ENCODE measurements at places on chromosomes 16 and 17.

GRCh38 chr17:74280093-74280513 lies 6.1 kb downstream of the DNAI2 start:
- DNase-seq, result no peak

DNA sequence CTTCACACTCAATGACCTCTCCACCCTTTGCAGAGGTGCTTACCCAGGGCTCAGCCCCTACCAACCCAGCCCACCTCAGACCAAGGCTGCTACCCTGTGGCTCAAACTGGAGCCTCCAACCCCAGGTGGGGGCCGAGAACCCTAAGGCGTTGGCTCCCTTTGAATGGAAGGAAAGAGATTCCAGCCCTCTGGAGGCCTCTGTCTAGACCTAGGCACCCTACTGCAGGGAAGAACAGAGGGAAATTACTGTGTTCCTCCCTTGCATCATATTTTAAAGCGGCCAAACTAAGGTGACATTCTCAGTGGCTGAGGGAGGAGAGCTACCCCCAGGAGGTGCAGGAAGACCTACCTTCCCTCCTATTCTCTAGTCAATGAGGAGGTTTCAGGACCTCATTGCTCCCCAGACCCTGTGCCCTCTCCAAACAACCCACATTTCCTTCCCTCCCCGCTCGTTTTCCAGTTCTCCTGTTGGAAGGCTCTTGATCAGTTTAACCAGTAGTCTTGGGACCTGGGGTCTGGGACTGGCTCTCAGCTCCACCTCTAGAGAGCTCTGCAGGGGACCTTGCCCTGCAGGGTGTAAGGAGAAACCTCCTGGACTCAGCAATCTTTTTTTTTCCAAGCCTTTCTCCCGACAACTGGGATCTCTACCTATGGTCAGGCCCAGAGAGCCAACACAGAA lies 5.5 kb upstream of the HOXB8 start:
- no peak for DNase-seq

- DNase-seq, result peak; percentile 15
These were observed 8.8 kb upstream of the CEP112 start for GRCh38 chr17:66200685-66201092.

DNA sequence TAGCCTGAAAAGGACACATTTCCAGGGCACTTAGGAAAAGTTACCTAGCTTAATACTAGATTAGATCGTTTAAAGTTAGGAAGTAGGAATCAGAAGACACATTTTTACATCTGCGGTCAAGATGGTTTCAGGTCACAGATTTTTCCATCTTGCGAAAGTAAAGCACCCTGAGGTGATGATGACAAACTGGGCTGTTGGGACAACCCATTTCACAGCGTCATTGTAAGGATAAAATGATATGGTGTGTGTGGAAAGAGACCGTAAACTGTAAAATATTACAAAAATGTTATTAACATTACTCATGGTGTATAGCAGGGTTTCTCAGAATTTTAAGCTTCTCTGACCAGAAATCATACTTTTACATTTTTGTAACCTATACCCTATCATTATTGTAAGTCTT lies 10.1 kb upstream of the MAP2K6 start:
- DNase-seq, result no peak

DNA sequence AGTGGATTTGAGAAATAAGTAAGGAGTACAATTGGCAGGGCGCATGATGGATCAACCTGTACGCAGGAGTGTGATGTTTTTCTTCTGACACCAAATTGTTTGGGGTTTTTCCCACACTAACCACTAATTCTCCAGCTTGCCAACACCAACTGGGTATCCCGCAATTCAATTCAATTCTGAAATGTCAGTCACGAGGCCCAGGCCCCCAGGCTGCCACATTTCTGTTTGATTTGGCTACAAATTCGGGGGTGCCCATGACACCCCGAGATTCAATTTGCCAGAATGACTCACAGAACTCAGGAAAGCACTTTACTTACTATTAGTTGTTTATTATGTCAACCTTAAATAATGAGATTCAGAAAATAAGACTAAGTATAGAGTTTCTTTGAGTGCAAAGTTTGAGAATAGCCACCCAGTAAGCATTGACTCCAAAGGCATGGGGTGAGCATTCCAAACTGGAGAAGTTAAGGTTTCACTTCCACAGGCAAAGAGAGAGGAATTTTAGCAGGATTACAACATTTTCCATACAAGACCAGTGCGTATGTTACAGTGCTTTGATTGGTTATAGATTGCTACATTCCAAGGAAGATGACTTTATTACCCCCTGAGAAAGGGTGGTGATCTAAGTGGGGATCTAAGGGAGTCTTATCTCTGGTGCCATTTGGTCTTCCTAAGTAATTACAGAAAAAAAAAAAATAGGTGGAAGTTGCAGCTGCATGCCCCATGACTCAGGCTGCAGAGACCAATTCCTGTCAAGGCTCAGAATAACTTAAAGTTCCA lies 11.5 kb downstream of the SLC46A1 start:
- DNase-seq, result no peak

- DNase-seq, result peak; percentile 46
These were observed 68.8 kb downstream of the CMIP start for GRCh38 chr16:81513204-81514040.

DNA sequence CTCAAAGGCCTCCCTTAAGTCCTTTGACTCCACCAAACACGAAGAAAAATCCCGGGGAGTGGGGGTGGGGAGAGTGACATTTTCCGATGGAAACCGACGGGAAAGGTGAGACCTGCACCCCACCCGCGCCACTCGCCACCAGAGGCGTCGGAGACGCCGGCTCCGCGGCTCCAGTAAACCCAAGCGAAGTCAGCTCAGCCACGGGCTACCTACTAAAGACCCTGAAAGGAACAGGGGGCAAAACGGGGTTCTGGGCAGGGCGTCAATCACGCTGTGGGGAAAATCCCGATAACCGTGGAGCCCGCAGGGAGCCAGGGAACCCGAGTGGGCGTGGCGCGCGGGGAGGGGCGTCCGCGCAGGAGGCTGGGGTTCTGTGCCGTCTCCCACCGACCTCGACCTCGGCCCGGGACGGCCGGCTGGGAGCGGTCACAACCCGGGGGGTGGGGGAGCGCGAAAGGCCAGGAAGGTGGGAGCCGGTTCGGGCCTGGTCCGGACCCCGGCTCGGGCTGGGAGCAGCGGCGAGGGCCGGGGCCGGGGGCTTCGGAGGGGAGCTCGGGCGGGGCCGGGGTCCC lies 565 bp downstream of the WDR45B start:
- DNase-seq, result no peak

DNA sequence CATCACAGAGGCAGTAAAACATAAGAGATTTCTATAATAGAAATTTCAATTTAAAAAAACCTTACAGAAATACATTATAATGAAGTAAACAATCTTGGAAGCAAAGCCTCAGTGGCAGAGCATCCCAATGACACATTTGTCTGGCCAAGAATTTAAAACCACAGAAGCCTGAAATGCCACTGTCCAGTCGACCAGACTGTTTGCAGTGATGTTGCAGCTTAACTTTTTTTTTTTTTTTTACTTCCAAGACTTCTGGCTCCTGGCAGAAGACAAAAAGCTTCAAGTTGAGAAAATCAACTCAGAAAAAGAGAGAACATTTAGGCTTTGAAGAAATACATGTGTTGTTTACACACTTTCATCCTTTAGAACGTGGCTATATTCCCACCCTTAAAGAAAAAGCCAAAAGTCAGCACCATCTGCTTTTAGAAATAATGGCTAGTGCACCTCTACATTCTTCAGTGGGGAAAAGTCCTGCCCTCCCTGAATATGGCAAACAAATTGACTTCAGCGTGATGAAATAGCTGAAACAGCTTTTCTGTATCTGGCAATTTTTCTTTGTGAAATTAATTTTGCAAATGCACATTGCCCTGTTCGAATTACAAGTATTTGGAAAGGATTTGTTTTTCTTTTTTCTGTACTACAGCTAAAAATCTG lies 205.5 kb upstream of the MON1B start:
- DNase-seq, result no peak

GRCh38 chr16:49128740-49129139 lies 152.9 kb downstream of the CBLN1 start:
- DNase-seq, result no peak

DNA sequence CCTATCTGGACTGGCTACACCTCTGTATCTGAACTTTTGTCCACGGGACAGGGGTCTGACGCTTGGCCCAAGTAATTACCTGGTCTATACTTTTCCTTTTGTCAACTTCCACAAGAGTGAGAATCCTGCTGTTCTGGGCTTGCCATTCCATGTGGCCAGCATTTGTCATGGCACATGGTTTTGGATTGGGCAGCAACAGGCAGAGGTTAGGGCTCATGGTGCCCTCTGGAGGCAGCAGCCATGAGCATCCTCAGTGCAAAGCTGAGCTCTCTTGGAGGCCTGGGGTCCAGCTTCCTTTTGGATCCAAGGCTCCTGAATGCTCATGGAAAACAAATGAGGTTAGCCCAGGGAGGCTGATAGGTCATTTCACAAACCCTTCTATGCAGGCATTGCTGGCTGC lies 7.5 kb upstream of the EDC4 start:
- DNase-seq, result no peak

- DNase-seq, result peak; percentile 76
These were observed 22.6 kb downstream of the NDE1 start for GRCh38 chr16:15672514-15673167.

- no peak for DNase-seq
These were observed 5.0 kb downstream of the SLC5A2 start for GRCh38 chr16:31487720-31488467.

GRCh38 chr16:82658796-82659195 lies 32.0 kb downstream of the CDH13 start:
- DNase-seq, result no peak

Measured in hippocampal formation (tissue), 2 donors.